PC-3 (cell line): ENCODE measurements at places on chromosomes 16 and 17. TPM values are rescaled to one million over a fixed set of nuclear protein-coding genes. Genes with fewer than 3 reads are reported as not detected.

The TEKT5 gene
- total RNA-seq, result not detected in 2 replicates

The KRTAP4-1 gene
- total RNA-seq, result not detected in 2 replicates

The PARD6A gene
- total RNA-seq, result 15.1 and 16.4 TPM in 2 replicates

The SMPD3 gene
- 0.06 TPM in 1 of 2 replicates, not detected in the other for total RNA-seq

The FAAP100 gene
- 23.3 and 34.6 TPM in 2 replicates for total RNA-seq

The PPY gene
- not detected in 2 replicates for total RNA-seq

The OR1F1 gene
- total RNA-seq, result not detected in 2 replicates

The HOXB3 gene
- 6.0 and 8.8 TPM in 2 replicates for total RNA-seq

The RCVRN gene
- total RNA-seq, result not detected in 2 replicates

DNA sequence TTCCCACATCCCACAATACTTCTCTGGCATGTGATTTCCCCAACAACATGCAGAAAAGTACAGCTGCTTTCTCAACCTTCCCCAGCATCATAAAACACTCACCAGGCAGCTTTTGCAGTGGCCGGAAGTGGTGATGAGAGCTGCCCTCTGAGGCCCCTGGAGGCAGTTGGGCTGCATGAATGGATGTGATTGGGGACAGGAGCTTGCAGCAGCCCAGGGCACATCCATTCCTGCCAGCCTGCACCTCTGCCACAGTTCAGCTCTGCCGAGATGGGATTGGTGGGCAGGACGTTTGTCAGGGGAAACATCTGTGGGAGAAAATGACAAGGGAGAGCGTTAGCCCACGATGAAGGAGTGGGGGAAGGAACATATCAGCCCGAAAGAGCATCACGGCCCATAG, 19.8 kb downstream of the NUBP1 start:
- DNase-seq, result no peak

- peak; percentile 43 for DNase-seq
Observed at GRCh38 chr16:30934827-30935557, 11.6 kb downstream of the FBXL19 start.

DNA sequence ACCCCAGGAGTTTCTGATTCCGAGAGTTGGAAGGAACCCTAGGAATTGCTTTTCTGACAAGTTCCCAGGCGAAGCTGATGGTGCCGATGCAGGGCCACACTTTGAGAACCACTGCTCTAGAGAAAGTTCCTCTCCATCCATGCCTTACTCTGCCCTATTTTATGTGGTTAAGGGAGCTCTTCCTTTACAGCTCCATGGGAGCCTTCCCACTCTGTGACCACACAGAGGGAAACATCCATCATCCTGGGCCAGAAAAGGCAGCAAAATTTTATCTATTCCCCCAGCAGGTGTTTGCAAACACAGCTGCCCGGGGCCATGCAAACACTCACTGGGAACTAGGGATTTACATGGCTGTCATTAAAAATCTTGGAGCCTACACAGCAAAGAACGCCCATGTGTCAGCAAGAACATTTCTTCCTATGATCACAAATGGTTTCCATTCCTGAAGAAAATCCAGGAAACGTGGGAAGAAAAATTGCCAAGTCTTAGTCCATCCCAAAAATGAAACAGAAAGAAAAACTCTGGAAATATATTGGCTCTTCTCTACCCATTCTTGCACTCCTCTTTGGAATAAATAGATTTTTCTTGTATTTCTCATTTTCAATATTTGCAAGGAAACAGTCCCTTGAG, 252.7 kb downstream of the PMP22 start:
- no peak for DNase-seq

DNA sequence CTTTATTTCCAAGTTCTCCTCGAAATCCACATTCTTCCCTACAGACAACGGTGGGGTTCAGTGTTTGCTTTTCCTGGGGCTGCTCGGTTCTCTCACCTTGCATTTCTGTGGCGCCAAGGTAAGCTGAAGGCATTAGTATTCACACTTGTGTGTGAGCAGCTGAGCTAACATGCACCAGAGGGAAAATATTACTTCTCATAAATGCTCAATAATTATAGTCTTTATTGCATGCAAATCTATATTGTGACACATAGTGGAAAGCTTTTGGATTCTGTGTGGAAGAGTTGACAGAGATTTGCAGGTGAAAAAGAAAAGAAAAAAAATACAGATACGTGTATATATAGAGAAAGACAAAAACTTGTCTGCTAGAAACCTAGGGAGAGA, 411.8 kb downstream of the MAF start:
- no peak for DNase-seq

DNA sequence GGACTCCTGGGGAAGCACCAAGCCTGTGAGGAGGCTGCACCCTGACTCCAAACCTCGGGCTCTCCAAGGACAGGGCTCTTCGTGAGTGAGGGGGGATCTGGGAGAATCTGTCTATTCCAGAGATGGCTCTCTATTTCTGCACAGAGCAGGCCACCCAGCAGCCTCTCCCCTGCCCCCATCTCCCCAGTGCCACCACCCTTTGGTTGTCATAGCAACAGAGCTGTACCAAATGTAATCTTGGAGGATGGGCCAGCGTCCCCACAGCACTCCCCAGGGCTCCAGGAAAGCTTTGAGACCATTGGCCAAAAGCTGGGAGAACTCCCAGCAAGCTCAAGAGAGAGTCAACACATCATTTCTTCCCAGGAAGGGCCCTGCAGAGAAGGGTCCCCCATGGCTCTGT, 49.3 kb downstream of the ABCC12 start:
- no peak for DNase-seq

GRCh38 chr16:7400117-7400890, 67.7 kb downstream of the RBFOX1 start:
- no peak for DNase-seq

DNA sequence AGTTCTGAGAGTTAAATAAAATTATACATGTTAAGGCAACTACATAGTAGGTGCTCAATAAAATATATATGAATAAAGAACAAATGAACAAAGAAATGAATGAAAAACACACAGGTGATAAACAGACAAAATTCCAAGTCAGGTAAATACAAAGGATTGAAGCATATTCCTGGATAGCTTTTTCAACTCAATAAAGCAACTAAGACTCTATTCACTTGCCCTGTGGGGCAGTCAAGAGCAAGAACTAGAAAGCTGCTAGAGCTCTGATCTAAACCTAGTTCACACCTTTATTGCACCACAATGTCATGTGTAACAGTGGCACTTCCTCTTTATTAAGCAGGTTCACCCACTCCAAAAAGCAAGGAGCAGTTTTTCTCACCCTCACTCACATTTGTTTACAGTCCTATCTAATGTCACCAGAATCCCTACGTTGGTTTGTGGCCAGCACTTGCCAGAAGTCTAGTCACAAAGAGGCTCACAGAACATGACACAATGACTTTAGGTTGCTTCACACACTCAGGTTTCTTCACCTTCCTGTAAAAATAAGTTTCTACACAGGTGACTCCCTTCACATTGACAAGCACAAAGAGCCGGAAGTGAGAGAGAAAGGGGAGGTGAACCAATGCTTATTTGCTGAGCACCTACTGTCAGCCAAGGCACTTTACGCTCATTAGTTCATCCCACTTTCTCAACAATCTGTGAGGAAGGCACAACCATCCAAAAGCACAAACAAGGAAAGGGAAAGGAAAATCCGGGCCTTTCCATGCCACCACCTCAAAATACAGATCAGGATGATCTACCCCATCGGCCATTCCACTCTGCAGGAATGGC, 70.8 kb downstream of the XPO6 start:
- no peak for DNase-seq

- peak; percentile 71 for DNase-seq
Observed at GRCh38 chr17:55576996-55577586, 65.8 kb upstream of the SMIM36 start.

DNA sequence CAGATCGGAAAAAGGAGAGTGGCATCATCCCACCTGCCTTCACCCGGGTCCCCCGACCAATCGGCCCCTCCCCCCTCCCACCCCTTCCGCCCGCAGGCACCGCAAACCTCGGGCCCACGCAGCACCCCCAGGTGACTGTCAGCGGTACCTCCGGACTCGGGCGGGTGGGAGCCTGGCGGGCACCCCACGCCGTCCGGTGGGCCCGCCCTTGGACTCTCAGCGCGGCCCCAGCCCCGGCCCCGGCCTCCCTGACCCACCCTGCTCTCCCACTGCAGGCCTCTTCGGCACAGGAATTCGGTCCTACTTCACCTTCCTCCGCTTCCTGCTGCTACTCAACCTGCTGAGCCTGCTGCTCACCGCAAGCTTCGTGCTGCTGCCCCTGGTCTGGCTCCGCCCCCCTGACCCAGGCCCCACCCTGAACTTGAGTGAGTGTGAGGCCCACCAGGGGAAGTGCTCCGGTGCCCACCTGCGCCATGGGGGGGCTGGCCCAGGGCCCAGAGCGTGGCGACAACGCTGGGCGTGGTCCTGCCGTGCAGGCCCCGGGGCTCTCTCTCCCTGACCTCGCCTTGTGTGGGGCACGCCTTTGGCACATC, 1.6 kb downstream of the TMC8 start:
- peak; percentile 66 for DNase-seq

GRCh38 chr17:40582328-40582901, 17.1 kb upstream of the CCR7 start:
- DNase-seq, result no peak

GRCh38 chr16:79372503-79373184, 227.9 kb downstream of the MAF start:
- DNase-seq, result no peak
